Transverse colon (tissue), 4 donors: ENCODE measurements at places on chromosomes 5 and 9.

- DNase-seq, result no peak
Measured at GRCh38 chr5:154316223-154316935, 125.8 kb downstream of the GALNT10 start.

GRCh38 chr9:84504360-84504759 is 163.8 kb upstream of the SLC28A3 start:
- DNase-seq, result no peak

DNA sequence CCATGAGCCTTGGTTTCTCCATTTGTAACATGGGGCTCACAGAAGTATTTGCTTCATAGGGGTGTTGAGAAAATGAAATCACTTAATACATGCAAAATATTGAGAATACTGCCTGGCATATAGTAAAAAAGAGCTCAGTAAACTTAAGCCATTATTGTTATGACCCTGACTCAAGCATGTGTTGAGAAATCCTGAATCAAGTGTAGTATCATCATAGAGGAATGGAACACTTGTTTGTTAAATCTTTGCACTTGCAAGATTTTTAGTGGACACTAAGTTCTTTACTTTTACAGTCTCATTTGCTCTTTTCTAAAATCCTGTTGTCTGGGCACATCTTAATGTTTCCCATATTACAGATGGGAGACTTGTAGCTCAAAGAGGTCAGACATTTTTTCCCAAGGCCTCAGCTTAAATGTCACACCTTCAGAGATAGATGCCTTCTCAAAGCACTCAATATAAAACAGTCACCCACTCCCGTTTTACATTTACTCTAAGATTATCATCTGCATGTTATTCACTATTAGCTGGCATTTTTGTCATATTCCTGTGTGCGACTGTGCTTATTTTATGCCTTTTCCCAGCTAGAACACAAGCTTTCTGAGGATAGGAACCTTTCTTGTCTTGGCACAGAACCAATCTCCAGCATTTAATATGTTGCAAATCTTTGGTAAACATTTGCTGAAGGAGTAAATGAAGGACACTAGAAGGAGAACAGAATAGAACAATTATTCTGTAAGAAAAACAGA is 250.0 kb upstream of the TNC start:
- DNase-seq, result no peak

- DNase-seq, result no peak
Measured at GRCh38 chr9:37198831-37199230, 78.5 kb downstream of the ZCCHC7 start.

GRCh38 chr5:180041301-180042274 is 30.0 kb downstream of the RNF130 start:
- peak; percentile 51 for DNase-seq

DNA sequence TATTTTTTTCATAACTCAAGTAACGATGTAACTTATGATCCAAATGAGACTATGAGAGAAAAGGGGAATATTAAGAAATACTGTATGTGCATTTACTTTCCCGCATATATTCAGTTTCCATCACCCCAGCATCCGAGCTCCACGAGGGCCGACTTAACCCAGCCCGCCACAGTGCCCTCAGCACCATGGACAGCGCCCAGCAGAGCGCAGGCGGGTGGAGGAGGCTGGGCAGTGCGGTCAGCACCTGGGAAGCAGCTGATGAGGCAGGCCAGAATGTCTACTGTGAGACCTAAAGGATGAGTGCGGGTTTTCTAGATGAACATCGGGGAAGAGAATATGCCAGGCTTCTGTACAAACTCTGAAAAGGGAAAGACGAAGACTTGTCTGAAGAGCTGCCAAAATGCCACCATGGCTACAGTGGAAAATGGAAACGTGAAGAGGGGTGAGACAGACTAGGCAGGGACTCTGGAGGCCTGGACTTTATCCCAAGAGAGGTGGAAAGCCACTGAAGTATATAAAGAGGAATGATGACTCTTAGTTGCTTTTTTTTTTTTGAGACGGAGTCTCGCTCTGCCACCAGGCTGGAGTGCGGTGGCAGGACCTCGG is 34.5 kb upstream of the MED27 start:
- peak; percentile 41 for DNase-seq

- no peak for DNase-seq
Measured at GRCh38 chr9:32431196-32431595, 46.8 kb downstream of the ACO1 start.

DNA sequence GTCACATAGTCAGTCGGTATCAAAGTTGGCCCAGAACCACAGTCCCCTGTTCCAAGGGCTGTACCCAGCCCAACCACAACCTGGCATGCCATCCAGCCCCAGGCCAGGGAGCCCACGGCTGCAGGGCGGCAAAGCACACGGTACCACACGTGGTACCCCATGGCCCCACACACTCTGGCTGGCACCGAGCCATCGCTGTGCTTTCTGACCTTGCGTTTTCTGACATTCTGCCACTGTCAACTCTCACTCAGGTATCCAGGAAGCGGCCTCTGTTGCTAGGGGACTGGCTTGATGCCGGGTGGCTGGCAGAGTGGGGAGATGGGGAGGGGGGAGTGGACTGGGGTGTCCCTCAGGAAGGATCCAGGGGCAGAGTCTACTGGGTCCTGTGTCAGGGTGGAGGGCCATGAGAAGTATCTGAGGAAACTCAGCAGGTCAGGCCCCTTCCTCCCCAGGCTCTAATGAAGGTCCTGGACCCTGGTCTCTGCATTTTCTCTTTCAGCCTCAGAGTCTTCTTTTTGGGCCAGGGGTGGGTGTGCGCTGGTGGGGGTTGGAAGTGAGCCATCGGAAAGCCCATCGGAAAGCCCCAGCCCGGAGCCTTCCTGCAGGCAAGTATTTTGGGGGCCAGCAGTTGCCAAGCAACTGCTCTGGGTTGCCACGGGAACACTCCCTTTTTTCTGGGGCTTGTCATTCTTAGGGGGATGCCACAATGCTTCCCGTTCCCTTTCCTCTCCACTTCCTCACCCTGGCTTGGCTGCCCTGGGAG is 21.0 kb upstream of the RALGDS start:
- peak; percentile 61 for DNase-seq
